ENCODE measurements at places on chromosomes 11 and 22.

- no peak for DNase-seq
Observed at GRCh38 chr22:17512960-17513359, 50.3 kb upstream of the SLC25A18 start.

DNA sequence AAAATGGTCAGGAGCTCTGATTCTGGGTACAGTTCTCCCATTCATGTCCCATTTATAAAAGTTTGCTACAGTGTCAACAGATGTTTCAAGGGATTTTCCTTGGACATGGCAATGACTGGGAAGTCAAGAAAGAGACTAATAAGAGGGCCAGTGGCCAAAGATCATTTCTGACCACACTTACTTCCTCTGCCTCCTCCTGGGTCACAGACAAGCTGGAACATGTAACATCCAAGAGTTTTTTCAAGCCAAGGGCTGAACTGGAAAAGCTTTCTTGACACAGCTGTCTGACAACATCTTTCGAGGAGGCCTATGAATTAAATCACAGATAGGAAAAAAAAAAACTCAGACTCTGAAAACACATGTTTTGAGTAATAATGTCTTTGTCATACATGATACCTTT lies 8.7 kb downstream of the COMMD9 start:
- DNase-seq, result no peak

- no peak for DNase-seq
Observed at GRCh38 chr11:70046089-70046488, 32.0 kb upstream of the ANO1 start.

DNA sequence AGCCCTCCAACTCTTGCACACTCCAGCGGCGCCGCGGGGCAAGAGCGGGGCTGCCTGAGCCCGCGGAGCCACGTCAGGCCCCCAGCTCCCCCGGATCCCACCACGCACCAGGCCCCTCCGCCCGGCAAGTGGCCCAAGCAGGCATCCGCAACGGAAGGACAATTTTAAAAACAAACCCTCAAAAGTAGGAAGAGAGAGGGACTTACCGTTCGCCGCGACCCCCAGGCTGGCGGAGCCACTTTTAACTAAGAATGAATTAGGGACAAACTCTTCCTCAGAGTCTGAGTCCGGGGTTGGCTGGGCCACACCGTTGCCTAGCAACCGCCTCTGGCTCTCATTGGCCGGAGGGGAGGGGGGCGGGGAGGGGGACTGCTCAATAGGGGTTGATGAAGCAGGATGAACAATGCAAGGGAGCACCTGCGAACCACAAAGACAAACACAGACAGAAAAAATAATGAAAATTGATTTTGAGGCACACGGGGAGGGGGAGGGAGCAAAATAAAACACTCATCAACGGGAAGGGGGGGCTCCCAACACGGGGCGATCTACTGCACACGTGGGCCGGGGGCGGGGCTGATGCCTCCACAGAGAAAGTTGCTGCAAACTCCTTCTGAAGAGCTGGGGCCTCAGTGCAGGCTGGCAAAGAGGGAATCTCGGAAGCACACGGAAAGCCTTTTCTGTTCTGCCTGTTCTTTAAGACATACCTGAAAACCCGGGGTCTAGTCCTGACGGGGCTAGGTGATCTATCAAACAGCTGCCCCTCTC lies 387.5 kb upstream of the NARS2 start:
- peak; percentile 55 for DNase-seq

DNA sequence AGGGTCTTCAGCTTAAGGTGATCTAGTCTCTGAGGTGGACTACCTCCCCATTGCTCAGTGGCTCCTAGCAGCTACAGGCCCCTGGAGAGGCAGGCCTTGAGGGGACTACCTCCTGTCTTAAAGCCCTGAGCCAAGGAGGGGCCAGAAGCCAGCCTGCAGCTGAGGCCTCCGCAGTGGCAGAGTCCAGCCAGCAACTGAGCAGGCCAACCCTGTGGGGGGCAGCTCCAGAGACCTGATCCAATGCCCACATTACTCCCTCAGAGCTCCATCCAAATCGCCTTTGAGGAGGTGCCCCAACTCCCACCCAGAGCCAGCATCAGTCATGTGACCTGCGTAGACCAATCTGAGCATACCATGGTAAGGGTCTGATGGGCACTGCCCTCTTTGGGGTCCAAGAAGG lies 2.7 kb downstream of the C2CD2L start:
- DNase-seq, result no peak

GRCh38 chr11:7585816-7586215 lies 72.0 kb downstream of the PPFIBP2 start:
- no peak for DNase-seq

GRCh38 chr11:8728563-8728962 lies 46.0 kb downstream of the RPL27A start:
- no peak for DNase-seq

DNA sequence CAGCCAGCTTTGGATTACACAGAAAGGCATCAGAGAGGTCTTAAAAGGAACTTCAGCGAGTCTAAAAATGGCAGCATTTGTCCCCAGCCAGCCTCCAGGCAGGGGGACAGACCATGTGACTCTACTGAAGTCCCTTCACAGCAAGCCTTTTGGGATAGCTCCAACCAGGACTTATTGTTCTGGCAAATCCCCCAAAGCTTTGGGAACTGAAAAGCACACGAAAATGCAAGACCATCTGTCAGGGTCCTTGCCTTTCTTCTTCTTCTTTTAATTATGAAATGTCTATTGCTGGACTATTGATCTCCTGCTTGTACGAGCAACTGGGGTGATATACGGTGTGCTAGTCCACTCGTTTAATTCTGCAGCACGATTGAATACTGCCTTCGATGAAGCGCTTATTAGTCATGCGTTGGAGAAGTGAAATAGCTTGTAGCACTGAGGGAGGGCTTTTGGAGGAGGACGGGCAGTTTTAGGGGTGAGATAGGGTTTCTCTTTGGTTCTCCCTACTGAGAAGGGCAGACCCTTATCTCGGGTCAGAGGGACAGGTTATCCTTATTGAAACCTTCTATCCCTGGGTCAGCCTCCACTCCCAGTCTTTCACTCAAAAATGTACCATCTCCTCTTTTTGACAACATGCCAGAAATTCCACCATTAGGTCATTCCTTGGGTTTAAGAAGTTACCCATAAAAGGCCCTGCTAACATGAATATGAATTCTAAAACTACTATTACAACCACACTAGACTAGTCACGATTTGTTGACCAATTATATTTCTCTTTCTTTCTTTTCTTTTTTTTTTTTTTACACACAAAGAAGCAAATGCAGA lies 416.4 kb downstream of the MIAT start:
- DNase-seq, result no peak

- DNase-seq, result no peak
Observed at GRCh38 chr22:19811211-19811621, 43.5 kb downstream of the GNB1L start.

DNA sequence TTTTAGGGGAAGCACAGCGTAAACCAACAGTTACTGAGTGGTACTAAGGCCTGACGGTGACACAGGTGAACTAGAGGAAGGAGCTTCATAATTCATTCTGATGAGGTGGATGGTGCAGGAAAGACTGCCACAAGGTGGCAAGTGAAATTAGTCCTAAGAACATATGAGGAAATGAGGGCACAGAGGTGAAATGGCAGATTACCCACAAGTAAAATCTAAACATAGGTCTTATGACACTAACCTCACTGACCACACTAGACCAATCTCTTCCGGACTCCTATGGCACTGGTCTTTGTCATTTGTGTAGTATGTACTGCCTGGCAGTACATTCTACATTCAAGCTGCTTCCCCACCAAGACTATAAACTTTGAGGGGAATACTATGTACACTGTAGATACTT lies 20.2 kb downstream of the GAB2 start:
- DNase-seq, result no peak

- DNase-seq, result no peak
Observed at GRCh38 chr11:14857621-14858020, 34.4 kb downstream of the CYP2R1 start.

DNA sequence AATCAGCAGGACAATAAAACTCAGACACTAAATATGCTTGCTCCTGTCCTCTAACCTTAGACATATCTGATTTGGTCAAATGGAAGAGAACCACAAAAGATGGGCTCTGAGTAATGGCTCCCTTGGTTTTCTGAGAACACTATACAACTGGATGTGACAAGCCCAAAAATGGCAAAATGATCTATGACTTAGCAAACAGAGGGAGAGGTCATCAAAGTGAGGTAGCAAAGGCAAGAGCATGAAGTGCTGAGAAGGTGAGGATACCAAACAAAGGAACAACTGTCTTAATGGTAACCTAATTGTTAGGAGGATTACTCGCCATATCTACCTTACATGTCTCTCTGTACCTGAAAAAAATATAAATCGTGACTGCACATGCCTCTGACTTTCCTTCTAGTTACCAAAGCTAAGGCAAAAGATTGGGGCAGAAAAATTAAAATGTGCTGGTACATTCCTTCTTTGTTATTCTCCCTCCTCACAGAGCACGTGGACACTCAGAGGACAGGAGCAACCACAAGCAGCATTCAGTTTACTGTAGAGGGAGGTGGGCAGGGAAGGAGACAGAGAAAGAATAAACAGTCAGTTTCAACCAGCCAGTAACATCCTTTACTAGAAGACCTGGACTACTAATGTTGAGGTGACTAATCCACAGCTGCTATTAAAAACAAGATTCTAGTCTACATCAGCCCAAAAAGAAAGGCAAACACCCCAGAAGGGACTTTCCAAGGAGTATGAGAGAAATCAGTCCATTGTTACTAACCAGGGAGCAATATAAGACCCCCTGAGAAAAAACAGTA lies 88.8 kb downstream of the AMBRA1 start:
- DNase-seq, result no peak

DNA sequence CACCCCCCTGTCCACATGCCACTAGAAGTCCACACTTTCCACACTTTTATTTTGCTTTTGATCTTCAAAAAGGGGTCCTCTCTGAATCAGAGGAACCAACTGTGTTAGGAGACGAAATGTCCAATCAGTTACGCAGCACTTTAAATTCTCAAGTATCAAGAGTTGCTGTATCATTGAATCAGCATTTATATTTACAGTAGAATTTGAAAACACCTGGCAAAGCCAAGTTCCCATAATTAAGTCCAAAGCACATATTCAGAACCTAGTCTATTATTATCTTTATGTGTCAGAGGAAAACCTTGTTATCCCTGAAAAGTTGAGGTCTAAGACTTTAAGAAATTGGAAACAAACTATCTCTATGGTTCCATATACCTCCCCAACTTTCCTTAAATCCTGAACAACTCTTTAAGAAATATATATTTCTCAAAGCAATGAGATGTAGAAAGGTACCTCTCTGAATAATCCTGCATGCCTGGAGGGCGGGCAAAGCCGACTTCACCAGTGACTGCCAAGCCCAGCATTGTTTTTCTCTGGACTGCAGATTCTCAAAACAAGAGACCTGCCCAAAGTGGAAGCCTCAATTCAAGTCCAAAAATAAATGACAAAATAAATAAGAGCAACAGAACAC lies 75.9 kb upstream of the ARFGAP3 start:
- DNase-seq, result no peak

DNA sequence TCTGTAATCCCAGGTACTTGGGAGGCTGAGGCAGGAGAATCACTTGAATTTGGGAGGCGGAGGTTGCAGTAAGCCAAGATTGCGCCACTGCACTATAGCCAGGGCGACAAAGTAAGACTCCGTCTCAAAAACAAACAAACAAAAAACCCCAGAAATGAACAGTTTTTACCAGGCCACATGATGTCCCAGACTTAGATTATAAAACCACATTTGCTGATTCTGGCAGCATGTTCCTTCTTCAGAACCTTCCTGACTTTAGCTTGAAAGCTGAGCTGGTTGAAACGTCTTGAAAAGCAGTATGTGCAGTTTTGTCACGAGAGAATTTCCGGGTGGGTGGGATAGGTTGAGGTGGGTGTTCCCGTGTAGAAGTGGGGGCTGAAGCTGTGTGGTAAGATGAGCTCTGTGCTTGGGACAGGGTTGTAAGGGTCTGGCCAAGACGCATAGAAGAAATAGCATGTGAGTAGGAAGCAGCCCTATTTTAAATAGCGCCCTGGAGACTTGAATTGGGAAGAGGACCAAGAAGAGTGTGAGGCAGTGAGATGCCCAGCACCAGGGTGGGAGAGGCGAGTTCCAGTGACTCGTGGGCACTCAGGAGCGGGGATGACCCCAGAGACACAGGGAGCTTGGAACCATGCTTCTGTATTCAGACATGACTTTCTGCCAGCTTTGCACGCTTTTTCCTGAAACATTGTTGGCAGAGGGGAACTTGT lies 7.6 kb downstream of the AP2A2 start:
- no peak for DNase-seq

DNA sequence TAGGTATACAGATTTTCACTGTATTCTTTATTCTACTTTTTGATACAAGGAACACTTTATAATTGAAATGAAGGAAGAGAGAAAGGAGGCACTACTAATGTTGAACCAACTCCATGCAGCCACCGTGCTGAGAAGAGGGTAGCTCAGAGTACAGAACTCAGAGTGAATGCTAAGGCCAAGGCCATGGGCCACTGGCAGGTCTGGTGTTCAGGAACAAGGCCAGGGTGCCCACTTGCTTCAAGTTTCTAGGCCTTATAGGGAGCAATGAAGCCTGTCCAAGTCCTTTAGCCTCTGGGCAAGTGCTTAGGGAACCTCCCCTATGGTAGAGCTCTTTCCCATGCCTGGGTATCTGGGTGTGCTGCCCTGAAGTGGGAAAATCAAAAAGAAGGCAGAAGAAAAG lies 235.0 kb downstream of the TENM4 start:
- no peak for DNase-seq

- no peak for DNase-seq
Observed at GRCh38 chr11:112229159-112229558, 2.9 kb downstream of the PTS start.

- no peak for DNase-seq
Observed at GRCh38 chr22:22210375-22210774, 34.2 kb upstream of the VPREB1 start.

DNA sequence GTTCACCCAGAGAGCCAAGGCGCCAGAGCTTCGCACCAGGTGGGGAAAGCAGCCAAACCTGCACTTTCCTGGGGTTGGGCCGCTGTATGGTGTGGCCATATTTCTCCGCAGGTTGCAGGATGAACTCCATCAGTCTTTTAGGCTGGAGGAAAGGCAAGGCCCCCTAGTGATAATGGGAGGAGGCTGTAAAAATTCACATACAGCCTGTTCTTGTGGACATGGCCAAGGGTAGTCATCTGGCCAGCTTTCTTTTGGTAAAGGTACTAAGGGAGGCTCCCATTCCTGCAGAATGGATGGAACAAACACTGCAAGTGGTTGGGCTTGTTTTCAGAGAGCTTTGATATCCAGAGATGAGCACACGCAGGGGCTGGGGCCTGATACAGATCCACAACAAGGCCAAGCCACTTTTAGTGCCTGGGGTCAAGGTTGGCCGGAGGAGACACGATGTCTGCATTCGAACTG lies 29.6 kb downstream of the C22orf31 start:
- no peak for DNase-seq

GRCh38 chr11:116403794-116404461 lies 368.9 kb downstream of the BUD13 start:
- no peak for DNase-seq
